ENCODE measurements at places on chromosomes 3 and 15. TPM values are rescaled to one million over a fixed set of nuclear protein-coding genes. Genes with fewer than 3 reads are reported as not detected.
A peak's percentile ranks its signal among the peaks of the same experiment; 100 is the strongest.

- H3K36me3 ChIP-seq: no peaks in the 10 kb centered on the region
- no peak for DNase-seq
- H3K4me3 ChIP-seq: peak overlapping the region; percentile 72
- H3K27ac ChIP-seq: peak overlapping the region; percentile 92
- no peaks in the 10 kb centered on the region for H3K27me3 ChIP-seq
Observed at GRCh38 chr3:132659000-132659364, 627 bp downstream of the ACAD11 start.

GRCh38 chr3:179091113-179091512, 19.5 kb upstream of the ZMAT3 start:
- H3K27ac ChIP-seq: no peak overlapping the region
- no peaks in the 10 kb centered on the region for H3K4me1 ChIP-seq
- no peaks in the 10 kb centered on the region for H3K36me3 ChIP-seq

DNA sequence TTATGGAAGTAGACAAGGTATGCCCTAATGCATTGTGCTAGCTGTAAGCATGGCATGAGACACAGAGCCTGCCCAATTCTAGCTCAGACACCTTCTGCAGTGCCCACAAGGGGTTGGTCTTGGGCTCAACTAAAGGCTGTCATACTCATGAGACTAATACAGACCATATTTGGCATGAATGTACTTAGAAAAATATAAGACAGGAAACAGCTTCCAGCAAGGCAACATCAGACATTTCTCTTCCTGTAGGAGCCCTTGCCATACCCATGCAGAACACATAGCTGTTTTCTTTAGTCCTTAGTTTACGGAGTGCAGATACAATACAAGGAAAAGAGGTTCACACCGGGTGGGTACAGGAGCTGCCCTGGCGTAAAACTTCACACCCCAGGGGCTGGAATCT, 30.5 kb upstream of the NR1I2 start:
- H3K4me1 ChIP-seq: no peaks in the 10 kb centered on the region
- H3K27ac ChIP-seq: no peak overlapping the region
- H3K4me3 ChIP-seq: no peak overlapping the region

DNA sequence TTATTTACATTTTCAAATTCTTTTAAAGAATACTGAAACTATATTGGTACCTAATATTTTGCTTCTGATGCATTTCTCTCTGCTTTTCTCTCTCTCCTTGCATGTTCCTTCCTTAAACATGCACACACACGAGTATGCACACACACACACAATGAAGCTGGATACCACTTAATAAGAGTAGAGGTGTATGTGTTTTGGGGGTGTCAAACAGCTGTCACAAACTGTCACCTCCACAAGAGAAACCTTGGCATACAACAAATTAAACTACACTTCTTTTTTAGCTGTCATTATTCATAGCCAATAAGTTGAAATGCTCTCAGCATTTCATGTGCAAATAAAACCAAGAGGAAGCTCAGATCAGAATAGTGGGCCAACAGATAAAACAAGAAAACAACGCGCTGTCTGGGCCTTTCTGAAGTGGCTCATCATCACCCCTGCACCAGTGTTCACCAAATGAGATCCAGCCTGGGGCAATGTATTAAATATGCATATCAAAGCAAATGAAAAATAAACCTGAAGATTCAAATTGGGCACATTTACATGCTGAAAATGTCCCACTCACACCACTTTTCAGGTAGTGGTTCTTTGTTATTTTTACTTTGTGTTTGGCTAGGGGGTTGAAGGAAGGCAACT, 9.7 kb downstream of the MEIS2 start:
- no peak for DNase-seq
- H3K36me3 ChIP-seq: peaks cover 9% of the 10 kb centered on the region
- H3K27ac ChIP-seq: no peak overlapping the region
- H3K4me3 ChIP-seq: no peak overlapping the region

DNA sequence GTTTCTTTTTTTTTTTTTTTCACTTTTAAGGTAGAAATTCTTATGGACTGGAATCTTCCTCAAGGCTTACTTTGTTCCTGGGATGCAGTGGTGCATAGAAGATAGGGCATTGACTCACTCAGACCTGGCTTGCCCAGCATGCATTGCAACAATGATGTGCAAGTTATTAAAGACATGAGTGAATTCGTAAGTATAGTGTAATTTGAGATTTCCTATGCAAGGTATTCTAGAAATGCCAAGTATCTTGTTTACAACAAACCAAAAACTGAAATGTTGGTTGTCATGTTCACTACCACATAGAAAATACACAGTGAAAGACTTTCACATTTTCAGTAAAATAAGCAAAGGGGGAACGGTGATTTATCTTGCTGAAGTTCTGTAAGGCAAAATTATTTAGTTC, 56.5 kb upstream of the FNDC3B start:
- DNase-seq: peak; percentile 55
- no peaks in the 10 kb centered on the region for H3K27me3 ChIP-seq
- H3K4me3 ChIP-seq: no peak overlapping the region
- H3K4me1 ChIP-seq: peaks cover 4% of the 10 kb centered on the region
- no peak overlapping the region for H3K27ac ChIP-seq

DNA sequence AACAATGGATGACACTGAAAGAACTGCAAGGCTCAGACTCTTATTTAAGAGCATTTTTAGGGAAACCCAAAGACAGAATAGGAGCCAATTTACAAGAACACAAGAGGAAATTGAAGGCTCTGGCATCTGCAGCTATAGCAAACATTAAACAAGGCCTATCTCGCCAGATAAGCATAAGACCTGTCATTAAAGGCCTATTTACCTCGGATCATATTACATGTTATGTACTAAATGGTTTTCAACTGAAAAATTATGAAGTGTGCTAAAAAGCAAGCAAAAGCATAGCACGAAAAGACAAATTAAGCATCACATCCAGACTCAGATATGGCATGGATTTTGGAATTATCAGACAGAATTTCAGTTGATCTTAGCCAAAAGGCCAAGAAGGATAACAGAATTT, 617.1 kb downstream of the SQOR start:
- no peaks in the 10 kb centered on the region for H3K36me3 ChIP-seq
- no peak overlapping the region for H3K4me3 ChIP-seq
- no peak for DNase-seq
- no peaks in the 10 kb centered on the region for H3K27me3 ChIP-seq
- H3K27ac ChIP-seq: no peak overlapping the region

DNA sequence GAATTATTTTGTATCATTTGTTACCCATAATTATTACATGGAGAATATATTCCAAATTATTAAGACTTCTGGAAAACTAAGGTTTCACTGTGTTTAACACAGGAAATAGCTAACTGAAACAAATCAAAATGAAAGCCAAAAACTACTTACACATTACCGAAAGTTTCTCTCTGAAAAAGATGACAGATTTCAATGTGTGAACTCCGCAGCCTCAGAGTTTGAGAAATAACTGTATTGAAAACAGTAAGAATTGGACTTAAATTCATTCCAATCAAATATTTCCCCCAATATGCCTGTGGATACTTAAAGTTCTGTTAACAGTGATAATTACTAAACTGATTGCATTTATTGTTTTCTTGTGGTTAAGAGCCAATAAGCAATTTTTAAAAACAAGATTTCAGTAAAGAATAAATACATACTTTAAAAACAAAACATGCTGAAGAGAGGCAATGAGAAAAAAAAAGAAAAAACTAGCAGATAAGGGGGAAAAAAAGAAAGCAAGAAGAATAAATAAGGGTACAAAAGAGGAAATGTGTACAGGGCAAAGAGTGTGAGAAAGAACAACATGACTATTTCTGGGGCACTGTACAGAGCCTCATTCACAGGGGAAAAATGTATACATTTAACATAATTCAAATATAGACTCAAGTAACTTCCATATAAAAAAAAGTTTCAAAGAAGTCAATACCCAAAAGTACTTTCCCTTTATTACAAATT, 30.7 kb downstream of the DENND4A start:
- H3K27me3 ChIP-seq: no peaks in the 10 kb centered on the region
- H3K4me3 ChIP-seq: no peak overlapping the region
- H3K36me3 ChIP-seq: no peaks in the 10 kb centered on the region
- no peaks in the 10 kb centered on the region for H3K4me1 ChIP-seq

DNA sequence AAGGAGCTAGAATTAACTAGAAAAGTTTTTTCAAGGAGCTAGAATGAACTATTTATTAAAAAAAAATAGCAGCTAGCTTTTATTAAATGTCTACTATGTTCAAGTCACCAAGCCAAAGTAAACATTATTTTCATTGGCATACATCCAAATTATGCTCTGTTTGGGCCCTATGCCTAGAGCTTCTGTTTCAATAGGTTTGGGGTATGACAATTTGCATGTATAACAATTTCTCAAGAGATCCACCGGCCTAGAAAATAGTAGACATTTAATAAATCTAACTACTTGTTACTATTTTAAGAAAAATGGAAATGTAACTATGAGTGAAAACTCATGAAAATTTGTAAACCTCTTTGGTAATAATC, 8.0 kb downstream of the GABRR3 start:
- no peak for DNase-seq
- no peak overlapping the region for H3K4me3 ChIP-seq
- no peaks in the 10 kb centered on the region for H3K36me3 ChIP-seq
- no peaks in the 10 kb centered on the region for H3K27me3 ChIP-seq
- no peaks in the 10 kb centered on the region for H3K4me1 ChIP-seq
- no peak overlapping the region for H3K27ac ChIP-seq

GRCh38 chr3:171458071-171458863, 1.9 kb downstream of the TNIK start:
- H3K27ac ChIP-seq: peak overlapping the region; percentile 19
- H3K4me3 ChIP-seq: peak overlapping the region; percentile 88
- peaks cover 8% of the 10 kb centered on the region for H3K4me1 ChIP-seq
- DNase-seq: peak; percentile 6
- no peaks in the 10 kb centered on the region for H3K36me3 ChIP-seq

- no peak for DNase-seq
- H3K27ac ChIP-seq: no peak overlapping the region
- no peaks in the 10 kb centered on the region for H3K36me3 ChIP-seq
- H3K4me1 ChIP-seq: peaks cover 2% of the 10 kb centered on the region
- H3K27me3 ChIP-seq: no peaks in the 10 kb centered on the region
- H3K4me3 ChIP-seq: no peak overlapping the region
Observed at GRCh38 chr3:157347577-157348303, 88.9 kb upstream of the PTX3 start.

GRCh38 chr15:96958721-96959120, 628.2 kb downstream of the NR2F2 start:
- no peak for DNase-seq
- H3K4me3 ChIP-seq: no peak overlapping the region
- H3K36me3 ChIP-seq: no peaks in the 10 kb centered on the region
- H3K27me3 ChIP-seq: no peaks in the 10 kb centered on the region
- no peaks in the 10 kb centered on the region for H3K4me1 ChIP-seq

- peak; percentile 23 for DNase-seq
- H3K36me3 ChIP-seq: no peaks in the 10 kb centered on the region
- H3K27me3 ChIP-seq: no peaks in the 10 kb centered on the region
- H3K4me1 ChIP-seq: peaks cover 2% of the 10 kb centered on the region
Observed at GRCh38 chr3:167733961-167734497, 663 bp downstream of the PDCD10 start.

DNA sequence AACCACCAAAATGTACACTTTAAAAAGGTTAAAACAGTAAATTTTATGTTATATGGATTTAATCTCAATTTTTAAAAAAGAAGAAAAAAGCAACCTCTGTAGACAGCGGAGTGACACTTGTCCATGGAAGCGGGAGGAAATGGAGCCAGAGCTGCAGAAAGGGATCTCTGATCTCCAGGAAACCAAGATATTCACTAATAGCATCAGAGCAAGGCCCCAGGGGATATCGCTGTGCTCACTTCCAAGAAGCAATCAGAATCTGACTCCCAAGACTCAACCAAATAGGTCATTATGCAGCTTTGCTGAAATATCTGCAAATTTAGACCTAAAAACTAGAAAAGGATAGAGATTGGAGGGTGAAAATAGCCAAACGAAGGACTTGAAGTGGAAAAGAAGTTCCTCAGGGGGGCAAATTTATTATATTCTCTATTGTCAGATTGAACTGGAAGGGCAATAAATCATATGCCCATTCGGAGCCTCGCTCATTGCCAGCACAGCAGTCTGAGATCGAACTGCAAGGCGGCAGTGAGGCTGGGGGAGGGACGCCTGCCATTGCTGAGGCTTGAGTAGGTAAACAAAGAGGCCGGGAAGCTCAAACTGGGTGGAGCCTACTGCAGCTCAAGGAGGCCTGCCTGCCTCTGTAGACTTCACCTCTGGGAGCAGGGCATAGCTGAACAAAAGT, 62.0 kb upstream of the ATP2C1 start:
- no peak for DNase-seq
- H3K4me1 ChIP-seq: no peaks in the 10 kb centered on the region
- H3K27me3 ChIP-seq: no peaks in the 10 kb centered on the region
- no peak overlapping the region for H3K27ac ChIP-seq
- no peaks in the 10 kb centered on the region for H3K36me3 ChIP-seq

GRCh38 chr3:46429671-46430070, 22.6 kb downstream of the CCRL2 start:
- no peaks in the 10 kb centered on the region for H3K4me1 ChIP-seq
- H3K27me3 ChIP-seq: no peaks in the 10 kb centered on the region
- no peak overlapping the region for H3K4me3 ChIP-seq
- H3K27ac ChIP-seq: no peak overlapping the region

- H3K27ac ChIP-seq: no peak overlapping the region
- no peak for DNase-seq
- H3K4me1 ChIP-seq: peaks cover under 1% of the 10 kb centered on the region
- no peaks in the 10 kb centered on the region for H3K36me3 ChIP-seq
- H3K27me3 ChIP-seq: no peaks in the 10 kb centered on the region
Observed at GRCh38 chr15:98160236-98160635, 199.7 kb downstream of the ARRDC4 start.

The PSTPIP1 gene
- total RNA-seq: 0.77 TPM

The LNP1 gene
- total RNA-seq: 3.1 TPM

The ALS2CL gene
- 19.7 TPM for total RNA-seq

The GOLGA8Q gene
- 0.33 TPM for total RNA-seq

The DISP2 gene
- 0.26 TPM for total RNA-seq

The H1-8 gene
- total RNA-seq: not detected

The ARL6IP5 gene
- 132 TPM for total RNA-seq

The SLCO3A1 gene
- total RNA-seq: 7.7 TPM

The VEPH1 gene
- total RNA-seq: 34.7 TPM

The LRIG1 gene
- total RNA-seq: 104 TPM

The ALDH1L1 gene
- not detected for total RNA-seq
